ENCODE measurements at places on chromosomes 5 and 9.

GRCh38 chr9:14240537-14240936, 73.4 kb downstream of the NFIB start:
- H3K4me3 ChIP-seq: no peak overlapping the region
- peak; percentile 42 for DNase-seq
- no peaks in the 10 kb centered on the region for H3K27me3 ChIP-seq
- H3K36me3 ChIP-seq: no peaks in the 10 kb centered on the region

DNA sequence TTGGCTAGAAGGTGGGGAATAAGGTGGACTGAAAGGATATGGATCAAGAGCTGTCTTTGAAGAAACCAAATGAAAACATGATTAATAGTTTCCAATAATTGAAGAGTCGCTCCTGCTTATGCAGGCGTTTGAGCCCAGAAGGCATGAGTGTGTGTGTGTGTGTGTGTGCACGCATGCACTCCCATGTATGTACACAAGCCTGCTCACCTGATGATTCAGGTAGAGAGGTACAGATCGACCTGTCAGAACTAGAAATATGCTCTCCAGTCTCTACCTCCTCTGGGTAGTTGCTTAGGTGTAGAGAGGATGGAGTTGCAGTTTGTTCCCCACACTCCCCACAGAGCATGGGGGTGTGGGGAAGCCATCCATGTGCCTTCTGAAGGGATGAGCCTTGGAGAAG, 1.1 kb upstream of the FGF1 start:
- no peaks in the 10 kb centered on the region for H3K27me3 ChIP-seq
- DNase-seq: no peak
- no peak overlapping the region for H3K27ac ChIP-seq
- H3K4me1 ChIP-seq: peaks cover 28% of the 10 kb centered on the region
- no peak overlapping the region for H3K4me3 ChIP-seq

DNA sequence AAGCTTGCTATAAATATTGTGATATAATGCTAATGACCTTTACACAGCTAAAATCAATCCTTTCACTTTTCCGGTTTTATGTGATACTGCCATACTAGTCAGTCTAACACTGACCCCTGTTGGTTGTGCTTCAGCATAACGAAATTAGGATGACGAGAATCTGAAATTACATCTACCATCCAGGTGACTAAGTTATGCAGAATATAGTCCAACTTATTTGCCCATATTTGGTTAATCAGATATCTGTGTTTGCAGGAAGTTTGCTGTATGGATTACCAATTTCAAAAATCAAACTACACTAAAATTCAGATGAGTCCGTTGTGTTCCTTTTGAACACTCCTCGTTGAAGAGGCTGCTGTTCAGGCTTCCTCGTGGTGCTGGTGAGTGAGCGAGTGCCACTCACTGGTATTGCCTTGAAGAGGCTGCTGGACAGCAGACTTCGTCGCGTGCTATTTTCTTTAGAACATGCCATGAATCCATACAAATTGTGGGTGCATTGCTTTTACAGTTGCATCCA, 32.5 kb downstream of the TENT4A start:
- no peaks in the 10 kb centered on the region for H3K4me1 ChIP-seq
- H3K36me3 ChIP-seq: peaks cover 9% of the 10 kb centered on the region
- H3K4me3 ChIP-seq: no peak overlapping the region

- DNase-seq: peak; percentile 98
- peak overlapping the region; percentile 45 for H3K27ac ChIP-seq
- peaks cover 14% of the 10 kb centered on the region for H3K4me1 ChIP-seq
These were observed 8.1 kb upstream of the RAD23B start for GRCh38 chr9:107274953-107275422.

DNA sequence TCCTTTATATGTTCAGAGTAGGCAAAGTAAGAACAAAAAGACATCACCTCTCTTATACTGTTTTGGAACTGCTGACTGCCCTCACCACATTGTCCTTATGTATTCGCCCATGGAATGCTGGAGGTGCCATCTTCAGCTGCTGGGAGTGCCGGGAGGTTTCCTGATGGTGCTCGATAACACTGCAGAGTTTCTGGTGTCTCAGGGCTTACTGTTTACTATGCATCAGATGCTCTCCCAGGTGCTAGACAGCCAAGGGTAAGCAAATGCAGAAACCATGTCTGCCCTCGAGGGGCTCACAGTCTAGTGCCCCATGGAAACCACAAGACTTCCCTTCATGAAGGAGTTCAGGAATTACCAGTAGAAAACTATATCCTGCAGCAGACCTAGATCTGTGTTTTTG, 70.1 kb upstream of the SMIM23 start:
- peaks cover 14% of the 10 kb centered on the region for H3K27me3 ChIP-seq
- H3K36me3 ChIP-seq: no peaks in the 10 kb centered on the region
- no peak overlapping the region for H3K27ac ChIP-seq
- DNase-seq: no peak
- no peak overlapping the region for H3K4me3 ChIP-seq

- H3K27me3 ChIP-seq: no peaks in the 10 kb centered on the region
- DNase-seq: peak; percentile 76
- H3K36me3 ChIP-seq: no peaks in the 10 kb centered on the region
- H3K27ac ChIP-seq: no peak overlapping the region
- H3K4me1 ChIP-seq: peaks cover 22% of the 10 kb centered on the region
- peak overlapping the region; percentile 40 for H3K4me3 ChIP-seq
These were observed 17.3 kb downstream of the TRIM7 start for GRCh38 chr5:181187500-181188213.

- H3K4me3 ChIP-seq: no peak overlapping the region
- no peak for DNase-seq
- H3K4me1 ChIP-seq: no peaks in the 10 kb centered on the region
- H3K27ac ChIP-seq: no peak overlapping the region
- H3K27me3 ChIP-seq: no peaks in the 10 kb centered on the region
These were observed 18.3 kb upstream of the ZFYVE16 start for GRCh38 chr5:80389580-80389979.

GRCh38 chr5:149969181-149969930, 8.8 kb downstream of the SLC26A2 start:
- no peaks in the 10 kb centered on the region for H3K27me3 ChIP-seq
- DNase-seq: no peak
- no peaks in the 10 kb centered on the region for H3K4me1 ChIP-seq
- H3K36me3 ChIP-seq: no peaks in the 10 kb centered on the region
- H3K27ac ChIP-seq: no peak overlapping the region

DNA sequence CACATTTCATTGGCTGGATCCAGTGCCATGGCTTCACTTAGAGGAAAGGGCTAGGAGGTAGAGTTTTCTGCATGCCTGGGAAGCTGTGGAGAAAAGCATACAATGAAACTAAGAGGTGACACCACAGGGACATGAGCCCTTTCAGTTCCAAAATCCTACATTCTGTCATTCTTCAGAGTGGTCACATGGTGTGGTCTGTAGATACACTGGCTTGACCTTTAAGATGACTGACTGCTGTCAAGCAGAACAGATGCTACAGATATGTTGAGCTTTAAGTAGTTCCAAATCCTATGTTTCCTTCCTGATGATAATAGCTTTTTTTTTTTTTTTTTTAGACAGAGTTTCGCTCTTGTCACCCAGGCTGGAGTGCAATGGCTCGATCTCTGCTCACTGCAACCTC, 26.2 kb downstream of the DMRT3 start:
- H3K27ac ChIP-seq: no peak overlapping the region
- no peak for DNase-seq
- no peak overlapping the region for H3K4me3 ChIP-seq
- no peaks in the 10 kb centered on the region for H3K36me3 ChIP-seq

DNA sequence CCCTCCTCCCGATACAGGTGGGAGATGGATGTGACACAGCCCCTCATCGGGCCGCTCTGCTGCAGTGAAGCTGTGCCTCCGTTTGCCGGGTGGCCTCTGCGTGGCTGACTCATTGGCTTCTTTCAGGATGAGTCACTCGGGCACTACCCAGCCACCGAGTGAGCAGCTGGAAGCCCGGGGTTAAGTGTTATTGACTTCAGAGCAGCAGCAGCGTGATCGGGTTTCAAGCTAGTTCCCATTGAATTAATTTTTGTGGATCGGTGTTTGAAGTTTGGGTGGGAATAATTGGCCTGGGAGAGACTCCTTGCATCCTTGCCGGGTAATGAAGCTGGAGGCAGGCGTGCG, 266.4 kb upstream of the IRX4 start:
- H3K27me3 ChIP-seq: no peaks in the 10 kb centered on the region
- no peak overlapping the region for H3K27ac ChIP-seq
- DNase-seq: peak; percentile 1
- no peaks in the 10 kb centered on the region for H3K36me3 ChIP-seq
- H3K4me1 ChIP-seq: no peaks in the 10 kb centered on the region

DNA sequence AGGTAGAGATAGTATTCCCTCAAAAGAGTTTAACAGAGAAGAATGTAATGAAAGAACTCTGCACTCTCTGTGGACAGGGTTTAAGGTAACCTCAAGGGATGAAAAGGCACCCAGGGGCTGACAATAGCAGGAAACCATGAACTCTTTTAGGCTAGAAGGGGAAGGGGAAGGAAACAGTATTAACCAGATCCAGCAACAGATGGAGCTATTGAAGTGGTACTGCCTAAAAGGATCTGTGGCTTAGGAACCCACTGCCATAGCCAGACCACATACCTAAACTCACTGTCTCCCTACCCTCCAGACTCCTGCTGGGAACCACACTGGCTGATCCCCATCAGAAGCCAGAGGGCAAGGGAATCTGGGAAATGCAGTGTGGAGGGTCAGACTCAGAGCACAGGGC, 35.5 kb downstream of the PLGRKT start:
- no peaks in the 10 kb centered on the region for H3K4me1 ChIP-seq
- DNase-seq: no peak
- no peak overlapping the region for H3K27ac ChIP-seq
- no peaks in the 10 kb centered on the region for H3K36me3 ChIP-seq
- no peak overlapping the region for H3K4me3 ChIP-seq
- no peaks in the 10 kb centered on the region for H3K27me3 ChIP-seq

Data from astrocyte (in vitro differentiated cells and primary cell).